ENCODE measurements at places on chromosomes 2 and 18. TPM values are rescaled to one million over a fixed set of nuclear protein-coding genes. Genes with fewer than 3 reads are reported as not detected.

MATN3 gene
- polyA plus RNA-seq, result 2.0 TPM

FNDC4 gene
- polyA plus RNA-seq, result 18.2 TPM

DNA sequence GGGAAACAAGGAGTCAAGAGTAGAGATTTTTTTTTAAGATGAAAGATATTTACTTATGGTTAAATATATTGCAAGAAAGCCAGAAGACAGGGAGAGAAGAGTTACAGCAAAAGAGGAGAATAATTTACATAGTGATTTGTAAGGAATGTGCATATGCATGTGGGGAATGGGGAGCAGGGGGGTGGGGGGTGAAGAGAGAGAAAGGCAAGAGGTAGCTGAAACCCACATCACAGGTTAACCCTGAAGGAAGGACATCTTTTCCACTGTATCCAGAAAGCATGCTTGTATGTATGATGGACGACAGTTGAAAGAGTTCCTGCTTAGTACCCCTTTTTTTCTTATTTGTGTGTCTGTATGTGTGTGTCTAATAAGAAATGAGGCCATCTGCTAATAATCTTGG lies 371.9 kb downstream of the RAD51AP2 start:
- H3K4me3 ChIP-seq, result no peak overlapping the region
- no peaks in the 10 kb centered on the region for H3K36me3 ChIP-seq
- no peak overlapping the region for H3K27ac ChIP-seq
- no peaks in the 10 kb centered on the region for H3K27me3 ChIP-seq

- H3K4me1 ChIP-seq, result no peaks in the 10 kb centered on the region
- no peaks in the 10 kb centered on the region for H3K36me3 ChIP-seq
- DNase-seq, result no peak
- 0 out of 2 replicates have a peak, but pooled peaks cover 14% of the 10 kb centered on the region for H3K27me3 ChIP-seq
Observed at GRCh38 chr18:13626544-13626908, 99.8 kb downstream of the FAM210A start.

DNA sequence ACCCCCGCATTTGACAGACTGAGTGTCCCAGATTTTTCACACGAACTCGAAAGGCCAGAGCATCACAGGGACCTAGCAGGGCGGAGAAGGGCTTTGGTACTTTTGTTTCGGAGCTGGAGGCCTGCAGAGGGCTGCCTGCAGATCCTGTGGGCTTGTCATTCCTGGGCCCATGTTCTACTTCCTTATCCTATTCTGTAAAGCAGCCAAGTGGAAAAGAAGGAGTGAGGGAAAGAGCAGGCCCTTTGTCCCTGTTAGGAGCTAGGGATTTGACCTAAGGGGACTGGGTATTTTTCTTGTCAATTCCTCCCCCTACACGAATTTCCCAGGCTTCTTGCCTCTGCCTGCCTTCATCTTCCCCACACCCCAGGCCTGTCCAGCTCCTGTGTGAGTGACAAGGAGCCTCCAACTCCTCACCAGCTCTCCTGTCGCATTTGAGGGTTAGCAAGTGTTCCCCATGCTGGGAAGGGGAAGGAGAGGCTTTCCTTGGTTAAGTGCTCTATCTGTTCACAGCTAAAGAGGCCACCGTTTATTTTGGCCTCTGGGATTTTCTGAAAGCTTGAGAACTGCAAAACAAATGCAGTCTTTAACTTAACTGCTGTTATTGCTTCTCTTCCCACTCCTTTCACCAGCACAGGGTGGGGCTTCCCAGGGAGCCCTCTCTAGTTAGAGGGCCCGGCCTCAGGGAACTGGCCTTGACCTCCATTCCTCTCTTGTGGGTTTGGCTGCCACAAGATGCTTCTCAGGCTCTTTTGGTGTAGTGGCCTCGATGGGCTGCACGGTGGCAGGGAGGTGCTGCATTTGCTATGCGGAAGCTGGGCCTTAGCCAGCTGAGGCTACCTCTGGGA lies 61.2 kb downstream of the SGPP2 start:
- no peak for DNase-seq
- no peak overlapping the region for H3K4me3 ChIP-seq
- no peak overlapping the region for H3K27ac ChIP-seq
- no peaks in the 10 kb centered on the region for H3K36me3 ChIP-seq
- peaks cover 16% of the 10 kb centered on the region for H3K27me3 ChIP-seq

DNA sequence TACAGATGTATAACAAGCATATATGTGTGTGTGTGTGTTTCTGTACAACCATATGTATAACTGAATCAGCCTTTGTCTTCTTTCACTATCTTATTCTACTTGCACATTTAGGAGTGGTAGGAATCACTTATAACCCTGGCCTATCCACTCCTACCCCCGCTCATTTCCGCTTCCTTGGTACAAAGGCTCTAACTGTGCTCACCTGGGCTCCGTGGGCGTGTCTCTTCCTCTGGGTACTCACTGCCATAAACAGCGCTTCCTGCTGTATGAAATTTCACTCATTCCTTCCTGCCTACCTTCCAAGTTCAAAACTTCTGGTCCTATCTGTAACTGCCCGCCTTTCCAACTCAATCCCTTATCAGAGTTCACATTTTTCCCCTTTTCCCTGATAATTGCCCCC lies 815.5 kb downstream of the EPHA4 start:
- H3K4me3 ChIP-seq, result no peak overlapping the region
- H3K36me3 ChIP-seq, result no peaks in the 10 kb centered on the region
- no peak for DNase-seq
- no peaks in the 10 kb centered on the region for H3K27me3 ChIP-seq
- H3K27ac ChIP-seq, result no peak overlapping the region
